Stimulated activated CD4-positive, alpha-beta T cell treated with anti-CD3 and anti-CD28 coated beads, TNF-alpha, amount 100 ng/mL, for 4 hours (primary cell): ENCODE measurements at places on chromosomes 6 and 20.

- no peak for DNase-seq
These were observed 1.7 kb downstream of the MUCL3 start for GRCh38 chr6:30942338-30943060.

DNA sequence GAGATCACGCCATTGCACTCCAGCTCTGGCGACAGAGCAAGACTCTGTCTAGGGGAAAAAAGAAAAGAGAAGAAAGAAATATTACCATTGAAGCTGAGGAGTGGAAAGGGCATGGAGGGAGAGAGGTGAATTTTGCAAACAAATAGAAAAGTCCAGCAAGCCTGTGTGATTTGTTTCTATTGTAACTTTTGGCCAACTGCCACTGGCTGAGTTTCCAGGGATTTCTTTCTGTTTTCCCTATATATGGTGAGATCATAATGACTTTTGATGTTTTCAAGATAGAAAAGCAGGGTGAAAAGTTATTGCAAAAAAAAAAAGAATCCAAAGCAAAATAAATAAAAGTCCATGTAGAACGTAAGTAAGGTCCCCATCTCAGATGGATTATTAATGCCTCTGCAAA, 184.2 kb upstream of the RALGAPA2 start:
- DNase-seq, result no peak

DNA sequence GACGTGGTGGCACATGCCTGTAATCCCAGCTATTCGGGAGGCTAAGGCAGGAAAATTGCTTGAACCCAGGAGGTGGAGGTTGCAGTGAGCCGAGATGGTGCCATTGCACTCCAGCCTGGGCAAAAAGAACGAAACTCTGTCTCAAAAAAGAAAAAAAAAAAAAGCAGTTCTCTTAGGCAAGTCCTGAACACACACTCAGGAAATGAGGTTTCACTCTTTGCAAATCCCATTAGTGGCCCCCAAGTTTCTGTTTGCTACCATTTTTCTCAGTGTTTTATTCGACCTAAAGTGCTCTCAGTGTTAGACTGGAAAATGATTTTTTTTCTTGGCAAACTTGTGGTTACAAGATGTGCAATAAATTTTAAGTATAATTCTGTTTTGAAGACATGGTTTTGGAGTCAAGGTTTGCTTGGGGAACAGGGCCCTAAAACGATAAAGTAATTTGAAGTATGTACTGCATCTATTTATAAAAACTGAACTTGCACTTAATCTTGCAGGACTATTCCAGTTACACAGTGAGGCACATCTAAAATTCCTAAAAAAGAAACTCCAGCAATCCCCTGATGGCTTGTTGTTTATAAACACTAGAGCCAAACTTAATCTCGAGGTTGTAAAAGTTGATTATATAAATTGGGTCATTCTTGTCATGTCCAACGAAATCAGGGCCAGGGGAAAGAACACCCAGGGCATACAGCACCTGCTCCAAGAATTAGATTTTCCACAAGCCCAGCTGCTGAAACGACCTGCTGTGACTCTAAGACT, 42.6 kb downstream of the MAP1LC3A start:
- DNase-seq, result no peak

DNA sequence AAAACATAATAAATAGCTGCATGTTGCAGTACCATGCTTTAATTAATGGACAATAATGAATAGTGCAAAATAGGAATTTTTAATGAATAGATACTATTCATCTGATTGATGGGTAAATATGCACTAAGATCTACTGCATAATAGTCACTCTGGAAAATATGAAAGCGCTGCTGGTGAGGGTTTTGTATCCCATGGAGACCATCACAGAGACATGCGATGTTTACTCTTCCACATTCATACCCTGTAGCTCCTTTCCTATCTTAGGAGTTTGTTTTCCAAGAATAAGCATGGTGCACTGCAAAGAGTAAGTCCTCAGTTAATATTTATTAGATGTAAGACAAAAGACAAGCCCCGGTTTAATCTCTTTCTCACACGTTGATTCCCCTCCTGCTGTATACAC, 81.4 kb downstream of the NRSN1 start:
- no peak for DNase-seq

DNA sequence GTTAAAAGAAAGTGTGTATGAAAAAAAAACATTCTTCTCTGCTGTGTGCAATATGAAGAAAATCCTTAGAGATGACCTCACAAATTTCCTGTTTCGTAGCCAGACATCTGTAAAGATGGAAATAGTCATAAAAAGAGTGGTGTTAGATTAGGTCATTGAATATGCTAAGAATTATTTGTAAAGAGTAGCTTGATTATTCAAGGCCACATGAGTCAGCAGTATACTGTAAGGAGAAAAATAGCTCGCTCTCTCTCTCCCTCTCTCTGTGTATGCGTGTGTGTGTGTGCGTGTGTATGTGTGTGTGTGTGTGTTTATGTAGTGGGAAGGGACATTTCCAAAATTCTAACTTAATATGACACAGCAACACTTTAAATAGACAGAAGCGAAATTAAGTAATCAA, 78.8 kb downstream of the PTCHD4 start:
- DNase-seq, result no peak

- no peak for DNase-seq
These were observed 301.9 kb downstream of the TFAP2A start for GRCh38 chr6:10112871-10113549.

- DNase-seq, result no peak
These were observed 22.7 kb downstream of the THEMIS start for GRCh38 chr6:127878115-127878514.

GRCh38 chr6:150270330-150271052, 98.3 kb upstream of the IYD start:
- DNase-seq, result no peak

DNA sequence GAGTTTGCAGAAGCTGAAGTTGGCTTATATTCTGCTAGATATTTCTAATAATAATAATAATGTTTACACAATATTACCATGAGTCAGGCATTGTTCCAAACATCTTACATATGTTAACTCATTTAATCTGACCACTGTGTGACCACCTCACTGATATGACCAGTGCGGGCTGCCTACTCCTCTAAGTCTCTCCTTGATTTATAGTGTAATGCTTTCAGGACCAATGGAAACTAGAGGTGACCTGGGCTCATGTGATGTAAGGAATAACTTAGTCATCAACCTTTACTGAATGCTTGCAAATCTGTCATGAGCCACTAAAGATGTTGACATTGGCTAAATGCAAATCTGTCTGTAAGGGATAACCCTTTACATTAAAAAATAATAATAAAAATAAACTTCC, 51.1 kb upstream of the GPR6 start:
- no peak for DNase-seq

- DNase-seq, result no peak
These were observed 74.8 kb downstream of the GCNT2 start for GRCh38 chr6:10595731-10596664.

DNA sequence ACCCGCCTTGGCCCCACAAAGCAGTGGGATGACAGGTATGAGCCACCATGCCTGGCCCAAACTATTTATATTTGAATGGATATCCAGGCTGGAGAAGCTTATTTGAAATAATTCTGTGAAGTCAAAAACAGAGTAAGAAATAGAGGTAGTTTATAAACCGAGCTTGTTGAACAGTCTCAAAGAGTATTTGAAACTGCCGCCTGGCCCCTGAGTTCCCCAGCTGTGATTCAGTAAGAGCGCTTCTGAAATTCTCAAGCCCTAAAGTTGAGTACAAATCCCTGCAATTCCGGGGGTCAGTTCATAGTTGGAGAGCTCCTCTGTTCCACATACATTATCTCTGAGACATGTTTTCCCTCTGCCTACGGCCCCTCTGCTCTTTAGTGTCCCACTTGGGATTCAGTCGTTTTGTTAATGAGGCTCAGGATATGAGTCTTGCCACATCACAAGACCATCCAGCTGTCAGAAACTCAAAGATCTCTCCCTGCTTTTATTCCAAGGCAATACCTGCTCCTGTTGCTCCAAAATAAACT, 127.8 kb downstream of the SOD2 start:
- no peak for DNase-seq

DNA sequence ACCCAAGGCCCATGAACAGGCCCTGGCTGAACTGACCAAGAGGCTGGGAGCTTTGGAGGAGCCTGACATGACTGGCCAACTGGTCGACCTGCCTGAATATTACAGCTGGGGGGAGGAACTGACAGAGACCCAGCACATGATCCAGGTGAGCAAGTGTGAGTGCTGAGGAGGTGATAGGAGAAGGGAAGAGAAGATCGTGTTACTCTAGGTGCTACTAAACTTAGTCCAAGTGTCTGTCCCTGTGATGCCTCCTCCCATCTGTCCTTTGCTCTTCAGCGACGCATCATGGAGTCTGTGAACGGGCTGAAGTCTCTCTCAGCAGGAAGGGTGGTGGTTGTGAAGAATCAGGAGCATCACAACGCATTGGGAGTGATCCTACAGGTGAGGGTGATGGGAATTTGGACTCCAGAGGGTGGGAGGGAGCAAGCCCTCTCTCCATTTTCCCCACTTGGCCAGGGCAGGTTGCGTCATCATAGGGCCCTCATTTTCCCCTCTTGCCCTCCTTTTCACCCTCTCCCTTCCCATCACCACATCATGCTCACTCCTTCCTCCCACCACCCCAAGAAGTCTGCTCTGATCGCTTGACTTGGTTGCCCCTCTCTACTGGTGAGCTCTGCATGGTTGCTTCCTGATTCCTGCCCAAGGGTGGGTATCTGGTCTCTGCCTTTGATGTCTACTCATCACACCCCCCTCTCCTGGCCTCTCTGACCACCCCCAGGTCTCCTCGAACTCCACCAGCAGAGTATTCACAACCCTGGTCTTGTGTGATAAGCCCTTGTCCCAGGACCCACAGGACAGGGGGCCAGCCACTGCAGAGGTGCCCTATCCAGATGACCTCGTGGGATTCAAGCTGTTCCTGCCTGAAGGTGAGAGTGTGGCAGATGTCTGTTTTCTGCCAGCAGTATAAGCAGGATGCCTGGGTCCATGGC, 4.7 kb downstream of the DXO start:
- DNase-seq, result no peak

GRCh38 chr20:15656124-15656523, 917.1 kb downstream of the KIF16B start:
- DNase-seq, result no peak

DNA sequence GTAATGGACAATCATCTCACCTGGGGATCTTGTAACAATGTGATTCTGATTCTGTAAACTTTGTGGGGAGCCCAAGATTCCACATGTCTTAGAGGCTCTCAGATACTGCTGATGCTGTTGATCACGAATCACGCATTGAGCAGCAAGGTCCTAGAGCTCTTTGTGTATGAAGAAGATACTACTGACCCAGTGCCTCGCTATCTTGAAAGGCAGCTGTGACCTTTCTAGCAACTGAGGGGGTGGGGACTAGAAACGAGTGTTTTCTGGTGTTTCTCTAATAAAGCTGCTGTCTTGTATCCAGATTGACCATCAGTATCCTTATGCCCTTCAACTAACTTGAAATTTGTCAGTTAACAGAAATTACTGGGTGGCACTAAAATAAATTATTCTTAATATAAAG, 142.9 kb downstream of the MTHFD1L start:
- DNase-seq, result no peak

DNA sequence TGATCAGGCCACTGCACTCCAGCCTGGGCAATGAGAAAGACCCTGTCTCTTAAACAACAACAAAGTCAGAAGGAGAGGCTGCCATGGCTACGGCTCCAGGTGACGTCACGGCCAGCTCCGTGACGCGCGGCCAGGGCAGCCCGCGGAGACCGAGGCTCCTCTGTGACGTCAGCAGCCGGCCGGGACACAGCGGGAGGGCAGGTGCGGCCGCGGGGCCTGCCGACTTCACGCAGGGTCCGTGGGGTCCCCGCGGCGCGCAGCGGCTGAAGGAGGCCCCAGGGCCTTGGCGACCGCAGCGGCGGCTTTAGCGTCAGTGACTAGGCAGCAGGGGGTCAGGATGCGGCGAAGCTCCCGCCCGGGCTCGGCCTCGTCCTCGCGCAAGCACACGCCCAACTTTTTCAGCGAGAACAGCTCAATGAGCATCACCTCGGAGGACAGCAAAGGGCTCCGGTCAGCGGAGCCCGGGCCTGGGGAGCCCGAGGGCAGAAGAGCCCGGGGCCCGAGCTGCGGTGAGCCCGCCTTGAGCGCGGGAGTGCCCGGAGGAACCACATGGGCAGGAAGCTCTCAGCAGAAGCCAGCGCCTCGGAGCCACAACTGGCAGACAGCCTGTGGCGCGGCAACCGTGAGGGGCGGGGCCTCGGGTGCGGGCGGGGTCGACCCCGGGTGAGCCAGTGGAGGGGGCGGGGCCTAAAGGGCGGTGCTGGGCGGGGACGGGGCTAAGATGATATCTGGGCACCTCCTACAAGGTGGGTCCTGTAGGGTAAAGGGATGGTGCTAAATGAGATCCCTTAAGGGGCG, at the start of gene SPAG4:
Gene SPAG4 (plus strand): TSS at position 163 of the 798 bp plus-strand sequence. CDS start 175 bp downstream, at position 338.
- peak; percentile 100 for DNase-seq

GRCh38 chr6:97009781-97010492, 85.4 kb downstream of the KLHL32 start:
- DNase-seq, result no peak

- no peak for DNase-seq
These were observed 31.8 kb upstream of the STX16 start for GRCh38 chr20:58619077-58619863.
